ENCODE measurements at places on chromosomes 3 and 15. TPM values are rescaled to one million over a fixed set of nuclear protein-coding genes. Genes with fewer than 3 reads are reported as not detected.

- DNase-seq: no peak
These were observed 19.6 kb downstream of the HSPBAP1 start for GRCh38 chr3:122773944-122774509.

DNA sequence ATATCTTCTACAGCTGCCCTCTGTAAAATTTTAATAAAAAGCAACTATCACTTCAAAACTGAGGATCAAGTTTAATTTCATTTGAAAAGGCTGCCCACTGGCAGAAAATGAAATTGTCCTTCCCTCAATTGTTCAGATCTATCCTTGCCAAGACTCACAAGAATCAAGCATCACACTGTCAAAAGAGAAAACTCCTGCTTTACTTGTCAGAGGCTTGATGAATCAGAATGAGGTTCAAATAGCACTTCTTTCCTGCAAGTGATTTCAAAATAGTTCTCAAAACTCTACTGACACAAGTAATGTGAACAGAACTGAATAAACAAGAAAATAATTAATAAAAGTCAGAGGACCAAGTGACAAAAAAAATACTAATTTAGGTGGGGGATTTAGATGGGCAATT is 70.6 kb downstream of the GOLIM4 start:
- no peak for DNase-seq

DNA sequence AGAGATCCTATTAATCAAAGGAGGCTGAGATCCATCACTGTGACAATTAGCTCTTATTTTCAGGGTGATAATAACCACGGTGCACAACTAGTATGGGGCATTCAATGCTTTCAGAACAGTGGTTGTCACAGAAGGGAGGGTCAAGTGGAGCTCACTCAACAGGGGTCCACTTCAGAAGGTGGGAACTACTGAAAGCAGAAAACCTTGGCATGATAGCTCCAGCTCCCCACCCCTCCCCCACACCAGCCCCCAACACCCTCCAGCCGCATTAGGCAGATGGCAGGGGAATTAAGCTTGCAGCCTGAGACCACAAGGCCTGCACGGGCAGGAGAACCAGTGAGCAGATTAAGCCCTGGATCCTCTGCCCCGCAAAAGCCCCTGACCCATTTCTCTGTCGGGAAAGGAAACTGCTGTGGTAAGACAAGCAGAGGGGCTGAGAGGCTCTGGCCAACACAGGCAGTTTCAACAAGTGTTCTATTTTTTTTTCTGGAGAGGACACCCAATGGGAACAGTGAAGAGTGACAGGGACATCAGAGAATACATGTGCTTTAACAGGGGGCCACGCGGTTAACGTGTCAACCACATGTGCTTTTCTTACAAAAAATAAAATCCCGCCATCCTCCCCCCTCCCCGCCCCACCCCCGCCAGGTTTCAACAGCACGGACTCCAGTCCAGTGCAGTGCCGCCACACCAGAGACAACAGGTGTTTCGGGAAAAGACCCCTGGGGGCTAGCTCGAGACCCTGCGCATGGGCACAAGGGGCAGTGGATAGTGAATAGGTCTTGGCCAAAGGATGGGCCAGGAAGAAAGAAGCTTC is 997 bp downstream of the FYCO1 start:
- DNase-seq: no peak

GRCh38 chr3:55486101-55486856 is 827 bp downstream of the WNT5A start:
- no peak for DNase-seq

ALG1L2 gene
- total RNA-seq: not detected

DNA sequence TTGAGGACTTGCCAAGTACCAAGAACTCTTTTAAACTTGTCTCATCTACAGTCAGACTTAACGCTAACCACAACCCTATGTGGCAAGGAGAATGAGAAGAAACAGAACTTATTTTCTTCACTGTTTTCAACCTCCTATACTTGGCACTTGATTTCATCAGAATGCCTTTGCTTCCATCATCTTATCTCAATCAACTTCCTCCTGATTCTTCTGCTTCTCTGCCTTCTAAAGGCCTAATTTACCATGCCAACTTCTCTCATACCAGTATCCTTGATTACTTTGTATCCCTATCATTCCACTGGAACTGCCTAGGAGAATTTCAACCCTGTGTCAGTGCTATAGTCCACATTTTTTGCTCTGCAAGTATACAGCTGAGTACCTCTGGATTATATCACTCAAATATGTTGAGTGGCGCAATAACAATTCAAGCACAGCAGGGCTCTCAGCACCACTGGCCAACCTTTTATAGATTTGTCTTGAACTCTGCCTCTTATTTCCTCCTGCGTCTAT is 413.6 kb downstream of the ROBO1 start:
- DNase-seq: no peak

- no peak for DNase-seq
These were observed 244.4 kb upstream of the COL8A1 start for GRCh38 chr3:99393961-99394360.

DNA sequence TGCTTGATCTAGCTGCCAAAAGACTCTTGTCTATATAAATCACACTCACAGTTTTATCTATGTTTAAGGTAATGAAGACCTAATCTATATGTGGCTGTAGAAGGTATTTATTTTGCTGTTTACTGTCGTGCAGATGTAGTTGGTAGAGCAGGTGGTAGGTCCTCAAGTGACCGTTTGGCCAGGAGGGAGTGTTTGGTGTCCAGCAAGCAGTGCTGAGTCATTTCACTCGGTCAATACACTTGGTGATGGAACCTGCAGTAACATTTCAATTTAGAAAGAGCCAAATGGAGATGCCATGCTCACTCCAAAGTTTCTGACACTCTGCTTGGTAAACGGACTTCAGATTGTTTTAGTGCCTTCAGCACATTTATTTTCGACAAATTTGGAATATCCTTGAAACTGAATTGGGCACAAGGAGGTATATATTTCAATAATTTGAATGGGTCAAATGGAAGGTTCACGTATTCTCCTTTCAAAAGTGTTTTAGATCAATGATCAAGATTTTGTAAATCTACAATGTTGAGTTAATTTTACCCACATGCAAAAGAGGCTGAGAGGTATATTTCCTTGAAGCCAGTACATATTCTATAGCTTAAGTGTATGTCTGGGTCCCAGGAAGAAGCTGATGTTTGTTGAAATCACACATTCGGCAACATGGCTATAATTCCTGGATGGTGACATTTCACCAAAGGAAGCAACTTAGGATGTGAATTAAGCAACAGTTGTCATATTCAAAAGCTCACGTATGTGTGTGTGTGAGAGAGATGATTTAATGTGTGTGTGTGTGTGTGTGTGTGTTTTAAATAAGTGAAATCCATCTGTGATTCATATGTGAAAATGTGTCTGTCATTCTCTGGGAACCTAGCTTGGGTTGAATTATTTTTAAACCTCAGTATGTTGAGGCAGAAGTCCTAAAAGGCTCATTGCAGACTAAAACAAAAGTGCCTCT is 7.7 kb upstream of the CX3CR1 start:
- DNase-seq: no peak

RLBP1 gene
- total RNA-seq: not detected

GRCh38 chr15:36809380-36809779 is 230.0 kb downstream of the CDIN1 start:
- DNase-seq: no peak

AHSG gene
- total RNA-seq: not detected

- DNase-seq: no peak
These were observed 84.5 kb upstream of the SYNPR start for GRCh38 chr3:63193647-63194046.

WDR93 gene
- 0.18 TPM for total RNA-seq

PIF1 gene
- 0.82 TPM for total RNA-seq

- DNase-seq: no peak
These were observed 10.4 kb downstream of the CLSTN2 start for GRCh38 chr3:139945386-139945785.

DNA sequence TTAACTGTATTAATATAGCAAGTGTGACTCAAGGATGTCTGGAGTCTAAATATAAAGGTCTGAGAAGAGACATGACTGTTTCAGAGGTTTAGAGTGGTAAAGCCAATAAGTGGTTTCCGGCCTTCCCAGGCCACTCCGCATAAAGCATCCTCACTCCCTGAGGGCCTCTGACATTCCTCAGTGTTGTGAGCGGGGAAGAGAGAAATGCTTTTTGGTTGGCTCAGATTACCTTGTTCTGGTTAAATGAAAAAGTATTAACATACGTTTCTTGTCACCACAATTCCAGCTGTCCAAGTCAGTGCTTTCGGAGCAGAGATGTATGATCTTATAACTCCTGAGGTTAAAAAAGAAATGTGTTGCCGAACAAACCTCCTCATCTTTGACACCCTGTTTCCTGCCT is 103.8 kb downstream of the RBMS3 start:
- DNase-seq: no peak

DNA sequence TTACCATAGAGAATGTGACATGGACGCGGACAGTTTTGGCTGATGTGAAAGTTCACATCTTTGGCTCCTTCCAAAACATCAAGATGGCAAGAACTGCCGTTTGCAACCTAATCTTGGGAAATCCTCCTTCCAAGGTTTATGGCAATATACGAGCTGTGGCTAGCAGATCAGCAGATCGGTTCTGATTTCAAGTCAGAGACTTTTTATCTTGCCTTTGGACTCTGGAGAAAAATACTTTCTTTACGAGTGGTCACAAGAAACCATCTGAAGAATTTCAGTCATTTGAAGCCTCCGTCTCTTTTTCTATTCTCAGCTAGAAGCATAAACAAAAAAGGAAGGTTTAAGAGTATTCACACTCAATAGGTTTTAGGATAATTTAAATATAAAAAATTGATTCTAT is 153.5 kb upstream of the MEIS2 start:
- DNase-seq: no peak

GOLGA6A gene
- total RNA-seq: not detected

FBXL2 gene
- total RNA-seq: 16.6 TPM

DNA sequence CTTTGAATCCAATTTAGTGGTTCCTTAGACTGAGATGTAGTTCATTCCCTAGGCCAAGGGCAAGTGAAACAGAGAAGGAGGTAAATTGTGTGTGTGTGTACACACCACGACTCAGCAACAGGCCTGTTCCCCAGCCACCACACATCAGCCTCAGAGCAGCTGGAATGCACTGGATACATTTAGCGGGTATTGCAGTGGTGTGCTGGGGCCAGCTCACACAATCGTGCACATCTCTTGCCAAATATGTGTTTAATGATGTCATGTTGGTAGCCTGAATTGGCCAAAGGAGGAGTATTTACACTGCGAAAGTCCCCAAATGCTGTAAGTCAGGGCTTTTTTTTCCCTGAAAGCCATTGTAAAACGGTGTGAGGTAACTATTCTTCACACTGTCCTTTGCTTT is 82.3 kb downstream of the RBPMS2 start:
- DNase-seq: peak; percentile 28

GRCh38 chr3:42043099-42043813 is 47.9 kb upstream of the TRAK1 start:
- no peak for DNase-seq

GRCh38 chr3:17974206-17974841 is 231.9 kb upstream of the TBC1D5 start:
- DNase-seq: no peak

DNA sequence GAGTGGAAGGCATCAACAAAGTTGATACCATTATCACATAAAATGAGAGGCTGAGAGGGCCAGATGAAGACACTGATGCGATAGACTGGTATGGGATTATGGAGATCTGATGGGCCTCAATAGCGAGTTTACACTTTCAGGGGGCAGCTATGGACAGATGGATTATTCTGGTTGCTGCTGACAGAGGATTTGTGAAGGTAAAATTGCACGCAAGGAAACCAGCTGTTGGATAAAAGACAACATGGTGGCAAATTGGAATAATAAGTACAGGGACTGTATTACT is 203.9 kb downstream of the MBNL1 start:
- DNase-seq: no peak

STX19 gene
- total RNA-seq: 3.6 TPM

ITIH1 gene
- not detected for total RNA-seq

ZDHHC3 gene
- total RNA-seq: 91.7 TPM

Measured in prostate gland (tissue), 2 donors.